Brain microvascular endothelial cell (primary cell): ENCODE measurements at places on chromosomes 2 and 18.

- DNase-seq: peak; percentile 97
Measured at GRCh38 chr2:84919885-84920580, 14.6 kb downstream of the TMSB10 start.

GRCh38 chr2:41698678-41699422 is 349.0 kb upstream of the PKDCC start:
- no peak for DNase-seq

DNA sequence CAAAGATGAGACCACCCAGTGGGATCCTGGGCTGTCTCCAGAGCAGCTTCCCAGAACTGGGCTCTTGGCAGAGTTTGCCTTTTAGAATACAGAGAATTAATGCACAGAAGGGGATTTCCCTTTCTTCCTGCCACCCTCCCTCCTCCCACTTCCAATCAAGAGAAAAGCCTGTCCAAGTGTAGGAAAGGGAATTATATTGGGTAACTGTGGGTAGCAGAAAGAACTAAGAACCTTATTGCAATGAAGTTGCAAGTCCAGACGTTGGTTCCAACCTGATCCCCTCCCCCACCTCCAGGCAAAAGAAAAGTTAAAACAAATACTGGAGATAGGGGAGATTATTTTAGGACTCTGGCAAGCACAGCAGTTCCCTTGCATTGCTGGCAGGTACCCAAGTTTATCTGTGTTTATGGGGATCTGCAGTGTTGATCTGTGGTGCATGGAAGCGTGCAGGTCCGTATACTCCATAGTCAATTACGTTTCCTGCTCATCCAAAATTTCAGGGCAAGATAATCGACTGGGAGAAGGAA is 114.3 kb downstream of the PRKCE start:
- DNase-seq: no peak

GRCh38 chr2:108287169-108287568 is 1.5 kb upstream of the SULT1C2 start:
- no peak for DNase-seq

DNA sequence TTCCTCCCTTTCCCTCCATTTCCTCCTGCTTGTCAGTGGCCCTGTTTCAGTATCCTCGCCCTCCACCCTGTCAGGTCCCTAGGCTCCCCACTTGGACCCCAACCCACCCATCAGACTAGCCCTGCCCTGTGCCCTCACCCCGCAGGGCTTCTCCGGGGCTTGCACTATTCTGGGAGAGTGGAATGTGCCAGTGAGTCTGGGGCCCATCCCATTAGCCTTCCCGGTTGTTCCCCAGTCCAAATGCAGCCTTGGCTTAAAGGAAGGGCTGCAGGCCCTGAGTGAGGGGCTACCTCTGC is 45.5 kb downstream of the MYO7B start:
- DNase-seq: no peak

DNA sequence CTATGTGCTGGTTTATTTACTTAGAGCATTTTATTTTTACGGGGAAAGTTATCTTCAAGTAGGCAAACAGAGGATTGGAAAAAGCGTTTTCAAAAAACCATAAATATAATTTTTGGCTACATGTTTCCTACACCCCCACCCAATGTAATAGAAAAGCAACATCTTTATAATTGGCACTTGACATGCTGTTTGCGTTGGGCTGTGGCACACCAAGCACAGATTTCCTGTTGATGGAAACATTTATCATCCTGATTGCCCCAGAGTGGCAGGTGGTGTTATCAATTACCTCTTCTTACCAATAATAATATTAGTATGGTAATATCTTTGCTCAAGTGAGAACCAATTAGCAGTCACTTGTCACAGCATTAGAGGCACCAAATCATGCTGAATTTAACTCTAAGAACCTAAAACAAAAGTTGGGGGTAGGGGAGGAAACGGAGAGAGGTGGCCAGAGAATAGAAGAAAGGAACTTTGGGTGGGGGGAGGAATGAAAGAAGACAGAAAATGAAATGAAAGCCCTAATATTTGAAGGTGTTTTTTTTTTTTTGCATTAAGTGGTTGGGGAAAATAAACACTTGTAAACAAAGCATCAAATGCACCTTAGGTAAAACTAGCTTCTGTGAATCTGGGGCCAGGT is 3.8 kb upstream of the SALL3 start:
- DNase-seq: no peak

DNA sequence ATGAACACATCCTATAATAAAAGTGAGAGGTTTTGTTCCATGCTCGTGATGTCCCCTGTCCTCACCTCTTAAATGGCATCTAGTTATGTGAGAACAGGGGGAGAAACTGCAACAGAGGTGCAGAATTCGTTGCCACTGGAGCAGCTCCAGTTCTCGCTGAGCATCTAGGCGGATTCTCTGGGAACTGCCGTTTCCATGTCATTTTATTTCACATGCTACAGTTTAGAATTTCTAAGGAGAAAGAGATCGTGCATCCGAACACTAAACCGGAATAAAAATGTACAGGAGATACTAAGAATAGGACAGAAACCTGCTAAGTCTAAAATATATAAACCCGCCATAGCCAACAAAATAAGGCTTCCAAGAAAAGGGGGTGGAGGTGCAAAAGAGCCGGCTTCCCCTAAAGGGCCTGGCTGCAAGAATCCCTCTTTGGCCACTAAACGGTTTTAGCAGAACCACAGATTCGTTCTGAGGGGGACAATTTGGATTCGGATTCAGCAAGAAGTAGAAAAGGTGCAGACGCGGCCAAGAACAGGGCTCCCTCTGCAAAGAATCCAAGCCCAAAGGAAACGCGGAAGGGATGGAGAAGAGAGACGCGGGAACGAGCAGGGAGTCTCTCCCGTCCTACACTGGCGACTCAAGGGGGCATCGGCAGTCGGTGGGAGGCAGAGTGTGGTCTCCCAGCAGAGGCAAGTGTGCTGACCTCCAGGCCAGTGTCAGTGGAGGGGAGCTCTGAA is 1.3 kb downstream of the TMEM163 start:
- no peak for DNase-seq

GRCh38 chr2:36657703-36658102 is 38.8 kb upstream of the VIT start:
- DNase-seq: no peak

- no peak for DNase-seq
Measured at GRCh38 chr2:230592775-230593174, 119.9 kb upstream of the CAB39 start.

DNA sequence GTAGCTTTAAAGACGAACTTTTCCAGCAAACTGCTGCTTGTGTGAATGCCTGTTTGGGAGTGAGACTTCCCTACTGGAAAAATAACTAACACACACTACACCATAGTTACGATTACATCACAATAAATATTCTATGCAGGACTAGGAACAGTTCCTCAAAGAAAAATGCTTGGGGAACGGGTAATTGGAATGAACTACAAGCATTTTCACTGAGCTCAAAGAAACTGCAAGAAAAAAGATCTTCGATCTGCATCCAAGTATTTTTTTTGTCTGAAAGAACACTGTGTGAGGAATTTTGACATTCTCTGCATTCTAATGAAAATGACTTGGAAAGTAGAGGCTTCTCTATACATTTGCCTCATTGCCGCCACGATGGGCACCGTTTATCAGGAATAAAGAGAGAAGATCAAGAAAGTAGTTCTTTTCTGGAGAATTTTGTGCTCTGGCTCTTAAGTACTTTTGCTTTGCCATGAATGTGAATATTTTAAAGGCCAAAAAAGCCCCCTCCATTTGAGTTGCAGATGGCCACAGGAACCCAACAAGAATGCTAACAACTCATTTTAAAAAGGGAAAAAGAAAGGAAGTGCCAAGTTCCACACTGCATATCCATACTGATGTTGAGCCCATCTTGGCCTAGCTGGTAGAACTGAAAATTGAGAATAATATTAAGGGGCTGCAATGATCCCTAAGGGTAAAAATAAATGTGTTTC is 13.6 kb downstream of the LYPD1 start:
- DNase-seq: no peak

GRCh38 chr18:48908916-48909315 is 41.8 kb downstream of the SMAD7 start:
- DNase-seq: no peak

DNA sequence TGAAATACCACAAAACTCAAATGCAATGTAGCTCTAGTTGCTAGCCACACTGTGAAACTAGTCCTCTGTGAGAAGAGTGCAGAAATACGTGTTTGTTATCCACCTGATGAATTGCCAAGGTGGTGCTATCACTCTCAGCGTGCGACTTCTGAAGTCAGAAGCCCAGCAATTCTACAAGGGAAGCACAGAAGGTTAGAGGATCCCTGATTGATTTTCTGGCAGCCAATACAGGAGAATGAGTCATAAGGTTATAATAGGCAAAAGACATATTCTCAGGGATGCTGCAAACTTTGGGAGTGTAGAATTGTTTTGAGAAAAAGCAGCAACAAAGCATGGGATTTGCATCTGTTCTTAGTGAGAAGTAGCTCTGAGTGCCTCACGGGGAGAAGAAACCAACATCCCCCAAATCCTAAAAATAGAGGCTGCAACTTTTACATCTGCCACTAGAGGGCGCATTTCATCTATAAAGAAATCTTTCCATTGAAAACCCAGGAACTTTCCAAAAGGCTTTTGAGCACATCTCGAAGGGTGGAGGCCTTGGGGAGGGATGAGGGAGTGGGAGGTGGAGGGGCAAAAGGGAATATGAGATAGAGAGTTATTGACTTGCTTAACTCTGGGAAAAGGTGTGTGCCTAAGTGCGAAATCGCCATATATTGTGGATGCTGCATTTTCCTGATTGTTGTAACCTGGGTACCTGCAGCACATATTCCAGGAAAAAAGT is 78.0 kb downstream of the TMEM182 start:
- DNase-seq: peak; percentile 28

GRCh38 chr2:193810533-193810932 is 1615.8 kb upstream of the TMEFF2 start:
- DNase-seq: no peak

DNA sequence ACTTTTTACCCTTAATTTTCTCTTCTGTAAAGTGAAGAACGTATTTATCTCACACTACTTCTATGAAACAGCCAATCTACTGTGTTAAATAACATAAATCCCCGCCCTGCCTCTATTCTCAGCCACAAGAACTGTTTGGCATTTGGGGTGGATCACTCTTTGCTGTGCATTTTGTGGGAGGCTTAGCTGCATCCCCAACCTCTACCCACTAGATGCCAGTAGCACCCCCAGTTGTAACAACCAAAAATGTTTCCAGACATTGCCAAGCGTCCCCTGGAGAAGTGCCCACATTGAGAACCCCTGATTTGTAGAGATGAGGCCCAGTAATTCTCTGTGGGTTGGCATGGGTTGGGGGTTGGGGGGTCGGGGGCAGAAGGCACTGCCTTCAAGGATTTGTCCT is 94.7 kb upstream of the BOD1L2 start:
- no peak for DNase-seq

- DNase-seq: no peak
Measured at GRCh38 chr18:36490897-36491296, 193.4 kb downstream of the FHOD3 start.

- DNase-seq: no peak
Measured at GRCh38 chr2:182954789-182955188, 83.5 kb downstream of the NCKAP1 start.

DNA sequence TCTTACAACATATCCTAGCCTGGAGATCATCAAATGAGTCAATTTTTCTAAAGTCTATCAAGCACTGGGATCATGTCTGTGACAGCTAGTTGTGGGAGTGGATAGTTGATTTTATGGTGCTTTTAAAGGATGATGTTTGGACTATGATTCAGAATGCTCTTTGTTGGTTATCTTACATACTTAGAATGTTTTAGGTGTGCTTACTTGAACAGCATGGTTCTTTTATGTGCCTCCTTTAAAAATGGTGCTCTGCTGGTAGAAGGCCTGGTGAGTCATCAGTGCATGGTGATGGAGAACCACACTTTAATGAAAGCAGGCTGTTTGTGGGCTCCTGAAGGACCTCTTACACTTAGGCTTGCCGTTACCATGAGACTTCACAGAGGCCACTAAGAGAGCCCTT is 682.7 kb upstream of the FANCL start:
- DNase-seq: peak; percentile 89

DNA sequence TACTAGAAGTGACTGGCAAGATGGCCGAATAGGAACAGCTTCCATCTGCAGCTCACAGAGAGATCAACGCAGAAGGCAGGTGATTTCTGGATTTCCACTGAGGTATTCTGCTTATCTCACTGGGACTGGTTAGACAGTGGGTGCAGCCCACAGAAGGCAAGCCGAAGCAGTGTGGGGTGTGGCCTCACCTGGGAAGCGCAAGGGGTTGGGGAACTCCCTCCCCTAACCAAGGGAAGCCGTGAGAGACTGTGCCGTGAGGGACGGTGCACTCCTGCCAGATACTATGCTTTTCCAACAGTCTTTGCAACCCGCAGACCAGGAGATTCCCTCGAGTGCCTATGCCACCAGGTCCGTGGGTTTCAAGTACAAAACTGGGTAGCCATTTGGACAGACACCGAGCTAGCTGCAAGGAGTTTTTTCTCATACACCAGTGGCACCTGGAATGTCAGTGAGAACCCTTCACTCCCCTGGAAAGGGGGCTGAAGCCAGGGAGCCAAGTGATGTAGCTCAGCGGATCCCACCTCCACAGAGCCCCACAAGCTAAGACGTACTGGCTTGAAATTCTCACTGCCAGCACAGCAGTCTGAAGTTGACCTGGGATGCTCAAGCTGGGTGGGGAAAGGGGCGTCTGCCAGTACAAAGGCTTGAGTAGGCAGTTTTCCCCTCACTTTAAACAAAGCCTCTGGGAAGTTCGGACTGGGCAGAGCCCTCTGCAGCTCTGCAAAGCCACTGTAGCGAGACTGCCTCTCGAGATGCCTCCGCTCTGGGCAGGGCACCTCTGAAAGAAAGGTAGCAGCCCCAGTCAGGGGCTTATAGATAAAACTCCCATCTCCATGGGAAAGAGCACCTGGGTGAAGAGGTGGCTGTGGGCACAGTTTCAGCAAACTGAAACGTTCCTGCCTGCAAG is 40.1 kb downstream of the PLEK start:
- DNase-seq: no peak

GRCh38 chr2:149573760-149574159 is 13.8 kb downstream of the MMADHC start:
- no peak for DNase-seq

GRCh38 chr18:24173997-24174396 is 35.1 kb downstream of the CABYR start:
- DNase-seq: no peak

DNA sequence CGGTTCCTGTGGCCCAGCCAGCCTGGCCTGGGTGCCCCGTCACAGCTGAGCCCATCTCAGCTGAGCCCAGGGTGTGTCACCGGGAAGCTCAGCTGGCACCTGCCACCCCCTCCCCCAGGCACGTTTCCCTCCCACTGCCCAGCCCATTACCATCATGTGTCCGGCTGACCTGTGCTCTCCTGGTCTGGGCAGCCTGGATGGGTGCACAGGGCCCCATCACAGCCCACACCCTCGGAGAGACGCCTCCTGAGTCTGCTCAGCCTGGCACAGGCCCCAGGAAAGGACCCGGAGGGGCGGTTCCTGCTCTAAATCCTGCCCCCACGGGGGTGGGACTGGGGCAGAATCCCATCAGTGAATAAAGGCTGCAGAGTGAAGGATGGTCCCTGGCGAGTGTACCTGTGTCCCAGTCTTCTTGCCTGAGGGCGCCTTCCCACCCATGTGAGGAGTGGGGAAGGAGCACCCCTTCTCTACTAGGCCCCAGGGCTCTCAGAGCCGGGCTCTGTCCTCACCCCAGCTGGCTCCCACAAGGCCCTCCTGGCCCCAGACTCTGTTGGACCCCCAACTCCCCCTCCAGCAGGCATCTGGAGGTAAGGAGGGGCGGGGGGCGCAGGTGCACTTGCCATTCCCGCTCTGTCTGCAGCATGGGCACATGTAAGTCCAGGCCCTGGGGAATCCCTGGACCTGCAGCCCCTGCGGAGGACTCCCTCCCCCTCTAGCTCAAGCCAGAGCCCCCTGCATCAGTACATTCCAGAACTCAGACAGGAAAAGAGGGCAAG is 21.2 kb downstream of the GPC1 start:
- DNase-seq: no peak
